Tongue (tissue), 3 donors: ENCODE measurements at places on chromosomes 1 and 21.
A peak's percentile ranks its signal among the peaks of the same experiment; 100 is the strongest.

GRCh38 chr1:6168947-6169586 is 11.1 kb downstream of the CHD5 start:
- DNase-seq, result no peak

DNA sequence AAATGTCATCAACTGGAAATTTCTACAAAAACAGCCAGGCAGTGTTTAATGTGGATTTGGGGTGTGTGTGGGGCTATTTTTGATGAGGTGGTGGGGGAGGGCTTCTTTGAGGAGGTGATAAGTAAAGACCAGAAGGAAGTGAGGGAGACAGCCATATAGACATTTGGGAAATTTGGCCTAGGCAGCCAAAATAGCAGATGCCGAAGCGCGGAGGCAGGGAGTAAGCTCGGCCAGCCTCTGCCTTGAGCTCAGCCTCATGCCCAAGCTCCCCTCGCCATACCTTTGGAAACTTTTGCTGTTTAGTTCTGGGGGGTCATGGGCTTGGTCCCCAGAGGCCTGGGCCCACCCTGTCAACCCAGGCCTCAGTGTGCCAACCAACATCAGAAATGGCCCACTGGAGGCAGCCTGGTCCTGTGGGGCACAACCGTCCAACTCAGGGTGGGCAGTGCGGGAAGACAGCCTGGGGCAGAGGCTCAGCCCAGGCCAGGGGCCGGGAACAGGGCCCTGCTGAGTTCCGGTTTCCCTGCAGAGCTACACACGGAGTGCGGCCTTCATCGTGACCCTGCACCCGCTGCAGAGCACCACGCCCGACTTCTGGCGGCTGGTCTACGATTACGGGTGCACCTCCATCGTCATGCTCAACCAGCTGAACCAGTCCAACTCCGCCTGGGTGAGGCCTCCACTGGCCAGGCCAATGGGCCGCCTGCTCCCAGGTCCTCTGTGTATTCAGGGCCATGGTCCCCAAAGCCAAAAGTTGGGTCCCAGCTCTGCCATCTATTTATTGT is 84.0 kb downstream of the PTPRU start:
- no peak for DNase-seq

- no peak for DNase-seq
Measured at GRCh38 chr1:162371611-162372010, 5.0 kb downstream of the SPATA46 start.

GRCh38 chr1:42873670-42874069 is 27.3 kb downstream of the ZNF691 start:
- DNase-seq, result no peak

DNA sequence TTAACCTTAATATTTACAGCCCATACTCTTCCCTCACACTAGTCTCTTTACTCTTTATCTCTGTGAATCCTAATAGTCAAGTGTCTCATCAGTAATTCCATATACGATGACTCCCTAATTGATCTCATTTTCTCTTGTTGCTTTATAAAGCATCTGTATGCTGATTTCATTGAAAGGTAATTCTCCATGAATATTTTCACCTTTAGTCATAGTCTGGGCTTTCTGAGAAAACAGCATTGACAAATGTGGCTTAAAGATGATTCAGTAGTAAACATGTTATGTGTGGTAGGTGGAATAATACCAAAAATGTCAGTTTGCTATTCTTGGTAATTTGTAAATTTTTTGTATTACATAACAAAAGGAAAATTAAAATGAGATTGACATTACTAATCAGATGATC is 1176.5 kb downstream of the NCAM2 start:
- DNase-seq, result no peak

DNA sequence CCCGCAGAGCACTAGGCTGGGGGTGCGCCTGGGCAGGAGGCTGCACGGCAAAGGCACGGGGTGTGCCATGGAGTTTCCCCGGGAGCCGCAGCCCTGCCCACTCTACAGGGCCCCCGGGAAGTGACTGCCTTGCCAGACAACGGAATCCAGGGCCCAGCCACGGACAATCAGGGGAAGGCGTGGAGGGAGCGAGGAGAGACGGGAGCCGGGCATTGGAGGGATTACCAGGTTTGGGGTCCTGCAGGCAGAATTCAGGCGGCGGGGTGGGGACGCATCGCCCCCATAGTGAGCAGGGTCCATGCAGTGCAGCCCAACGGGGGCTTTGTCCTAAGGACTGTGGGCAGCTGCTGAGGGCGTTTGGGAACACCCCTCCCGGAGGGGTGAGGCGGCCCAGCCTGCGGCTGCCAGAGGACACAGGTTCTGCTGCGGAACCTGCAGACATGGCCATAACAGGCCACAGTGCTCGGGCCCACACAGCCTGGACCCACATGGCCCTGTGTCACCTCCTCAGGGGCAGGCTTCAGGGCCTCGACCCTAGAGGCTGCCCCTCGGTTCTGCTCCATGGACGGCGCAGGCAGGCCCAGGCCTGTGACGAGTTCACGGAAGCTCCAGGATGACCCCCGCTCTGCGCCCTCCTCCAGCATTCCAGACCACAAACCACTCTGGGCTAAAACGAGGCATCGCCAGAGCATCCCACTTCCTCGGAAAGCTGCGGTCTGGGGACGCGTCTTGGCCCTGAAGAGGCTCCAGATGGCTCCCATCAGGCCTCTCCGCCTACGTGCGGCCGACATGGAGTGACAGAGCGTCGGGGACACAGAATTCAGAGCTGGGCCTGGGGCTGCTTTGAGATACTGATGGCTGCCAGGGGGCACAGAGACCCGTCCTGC is 54.5 kb downstream of the COL6A1 start:
- DNase-seq, result peak; percentile 71

- DNase-seq, result no peak
Measured at GRCh38 chr1:78049396-78049795, 3.6 kb downstream of the GIPC2 start.

GRCh38 chr1:205073511-205073910 is 10.7 kb downstream of the TMEM81 start:
- DNase-seq, result peak; percentile 3

- DNase-seq, result no peak
Measured at GRCh38 chr21:45990049-45990711, 8.6 kb downstream of the COL6A1 start.

DNA sequence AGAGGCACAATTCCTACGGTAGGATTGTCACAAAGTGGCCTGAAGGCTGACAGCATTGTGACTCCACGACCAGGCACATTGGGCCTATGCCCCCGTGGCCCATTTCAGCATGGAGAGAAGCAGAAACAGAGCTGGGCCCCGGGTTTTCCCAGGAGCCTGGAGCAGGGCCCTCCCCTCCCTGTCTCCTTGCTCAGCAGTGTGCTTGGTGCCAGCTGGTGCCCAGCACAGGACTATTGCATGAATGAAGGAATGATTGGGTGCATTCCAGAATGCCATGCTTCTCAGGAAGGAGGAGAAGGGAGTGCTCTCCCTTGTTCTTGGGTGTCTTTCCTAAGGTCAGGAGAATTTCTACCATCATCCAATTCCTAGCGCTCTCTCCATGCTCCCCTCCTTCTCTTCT is 33.7 kb downstream of the IER5 start:
- DNase-seq, result no peak

DNA sequence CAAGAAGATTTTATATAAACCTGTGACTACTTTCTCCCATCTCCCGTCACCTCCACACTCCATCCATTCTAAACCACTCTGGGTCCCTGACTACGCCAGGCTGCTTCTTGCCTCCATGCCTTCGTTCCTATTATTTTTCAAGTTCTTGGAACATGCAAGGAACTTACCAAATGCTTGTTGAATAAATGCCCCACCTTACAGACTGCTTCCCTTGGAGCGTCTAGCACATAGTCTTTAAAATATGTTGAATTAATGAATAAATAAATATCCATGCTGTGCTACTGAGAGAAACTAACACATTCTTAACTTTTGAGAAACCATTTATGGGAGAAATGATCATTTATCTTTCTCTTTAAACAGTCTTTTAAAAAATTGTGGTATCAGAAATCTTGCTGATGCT is 27.6 kb downstream of the VTCN1 start:
- no peak for DNase-seq

DNA sequence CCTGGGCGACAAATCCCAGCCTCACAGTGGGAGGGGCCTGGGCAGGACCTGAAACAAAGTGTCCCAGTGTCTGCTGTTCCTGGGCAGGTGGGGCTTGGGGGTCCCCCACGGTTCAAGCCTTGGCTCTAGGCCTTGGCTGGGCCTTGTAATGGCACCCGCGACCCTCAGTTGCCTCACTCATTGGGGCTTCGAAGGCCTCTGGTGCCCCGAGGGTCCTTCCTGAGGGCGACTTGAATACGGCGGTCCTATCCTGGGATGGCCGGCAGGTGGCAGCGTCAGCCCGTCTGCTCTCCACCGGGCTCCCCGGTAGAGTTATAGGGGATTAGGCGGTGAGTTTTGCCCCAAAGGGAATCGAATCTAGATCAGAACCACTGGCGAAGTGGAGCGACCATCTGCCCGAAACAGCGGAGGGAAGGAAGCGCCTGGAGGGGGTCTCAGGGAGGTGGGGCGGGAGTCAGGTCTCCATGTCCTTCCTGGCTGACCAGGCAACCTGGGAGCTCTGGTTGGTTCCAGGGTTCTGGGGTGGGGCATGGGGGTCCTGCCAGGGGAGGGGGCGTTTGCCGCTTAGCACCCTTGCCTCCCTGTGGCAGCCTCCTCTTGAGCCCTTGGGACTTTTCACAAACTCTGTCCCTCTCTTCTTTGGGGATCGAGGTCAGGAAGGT is 2.1 kb upstream of the PEX10 start:
- DNase-seq, result peak; percentile 82

- DNase-seq, result peak; percentile 95
Measured at GRCh38 chr21:41419921-41420862, 5.8 kb upstream of the MX1 start.

GRCh38 chr1:187491082-187491720 is 662.5 kb downstream of the PLA2G4A start:
- no peak for DNase-seq

DNA sequence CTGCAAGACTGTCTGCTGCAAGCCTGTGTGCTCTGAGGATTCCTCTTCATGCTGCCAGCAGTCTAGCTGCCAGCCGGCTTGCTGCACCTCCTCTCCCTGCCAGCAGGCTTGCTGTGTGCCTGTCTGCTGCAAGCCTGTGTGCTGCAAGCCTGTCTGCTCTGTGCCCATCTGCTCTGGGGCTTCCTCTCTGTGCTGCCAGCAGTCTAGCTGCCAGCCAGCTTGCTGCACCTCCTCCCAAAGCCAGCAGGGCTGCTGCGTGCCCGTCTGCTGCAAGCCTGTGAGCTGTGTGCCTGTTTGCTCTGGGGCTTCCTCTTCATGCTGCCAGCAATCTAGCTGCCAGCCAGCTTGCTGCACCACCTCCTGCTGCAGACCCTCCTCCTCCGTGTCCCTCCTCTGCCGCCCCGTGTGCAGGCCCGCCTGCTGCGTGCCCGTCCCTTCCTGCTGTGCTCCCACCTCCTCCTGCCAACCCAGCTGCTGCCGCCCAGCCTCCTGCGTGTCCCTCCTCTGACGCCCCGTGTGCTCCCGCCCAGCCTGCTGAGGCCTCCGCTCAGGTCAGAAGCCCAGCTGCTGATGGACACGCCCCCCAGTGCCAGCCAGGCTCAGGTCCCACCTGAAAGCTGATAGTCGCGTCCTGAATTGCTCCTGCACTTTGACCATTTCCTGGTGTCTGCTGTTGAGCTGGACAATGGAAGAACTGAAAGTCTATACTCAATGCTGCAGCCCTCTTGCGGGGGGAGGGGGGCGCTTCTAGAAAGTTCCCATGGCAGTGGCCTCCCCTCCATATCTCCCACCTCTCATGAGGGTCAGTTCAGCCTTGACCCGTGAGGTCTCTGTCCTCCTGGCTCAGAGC is 1.2 kb downstream of the KRTAP10-4 start:
- DNase-seq, result no peak

- no peak for DNase-seq
Measured at GRCh38 chr1:162305969-162306368, 70.7 kb downstream of the SPATA46 start.

DNA sequence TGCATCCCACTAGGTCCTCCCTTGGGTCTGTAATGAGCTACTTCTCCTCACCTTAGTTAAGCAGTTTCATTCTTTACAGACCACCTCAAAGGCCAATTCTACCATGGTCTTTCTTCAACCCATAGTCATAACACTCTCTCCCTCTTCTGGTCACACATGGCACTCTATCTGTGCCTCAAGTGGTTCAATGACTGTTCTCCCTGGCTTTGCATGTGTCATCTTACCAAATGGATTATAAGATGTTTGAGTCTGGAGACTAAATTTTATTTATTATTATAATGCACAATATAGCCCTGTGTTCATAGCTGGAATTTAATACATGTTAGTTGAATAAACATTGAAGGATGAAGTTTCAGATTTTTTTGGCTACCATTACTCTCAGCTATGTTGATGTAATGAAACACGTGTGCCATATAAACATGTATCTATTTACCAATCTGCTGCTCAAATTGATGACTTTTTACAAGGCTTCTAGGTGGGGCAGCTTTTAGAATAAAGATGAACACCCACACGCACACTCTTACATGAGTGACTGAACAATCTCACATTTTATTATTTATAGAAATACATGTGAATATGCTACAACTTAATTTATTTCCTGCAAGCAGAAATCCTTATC is 102.1 kb downstream of the RUNX1 start:
- DNase-seq, result no peak

DNA sequence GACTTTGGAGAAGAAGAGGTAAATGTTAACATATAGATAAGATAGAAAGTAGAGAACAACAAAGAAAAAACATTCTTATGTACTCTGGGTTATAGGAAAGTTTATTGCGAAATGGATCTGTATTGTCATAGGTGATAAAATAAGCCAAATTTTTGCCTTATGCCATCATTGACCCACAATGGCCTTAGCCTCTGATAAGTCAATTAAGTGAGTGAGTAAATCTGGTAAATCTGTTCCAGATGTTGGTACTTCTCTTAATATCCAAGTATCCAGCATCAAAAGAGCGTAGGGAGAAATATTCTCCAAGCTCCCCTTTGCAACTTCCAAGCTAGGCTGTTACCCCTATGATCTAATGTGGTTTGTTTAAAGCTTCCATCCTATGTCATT is 38.3 kb upstream of the CLCA4 start:
- no peak for DNase-seq

DNA sequence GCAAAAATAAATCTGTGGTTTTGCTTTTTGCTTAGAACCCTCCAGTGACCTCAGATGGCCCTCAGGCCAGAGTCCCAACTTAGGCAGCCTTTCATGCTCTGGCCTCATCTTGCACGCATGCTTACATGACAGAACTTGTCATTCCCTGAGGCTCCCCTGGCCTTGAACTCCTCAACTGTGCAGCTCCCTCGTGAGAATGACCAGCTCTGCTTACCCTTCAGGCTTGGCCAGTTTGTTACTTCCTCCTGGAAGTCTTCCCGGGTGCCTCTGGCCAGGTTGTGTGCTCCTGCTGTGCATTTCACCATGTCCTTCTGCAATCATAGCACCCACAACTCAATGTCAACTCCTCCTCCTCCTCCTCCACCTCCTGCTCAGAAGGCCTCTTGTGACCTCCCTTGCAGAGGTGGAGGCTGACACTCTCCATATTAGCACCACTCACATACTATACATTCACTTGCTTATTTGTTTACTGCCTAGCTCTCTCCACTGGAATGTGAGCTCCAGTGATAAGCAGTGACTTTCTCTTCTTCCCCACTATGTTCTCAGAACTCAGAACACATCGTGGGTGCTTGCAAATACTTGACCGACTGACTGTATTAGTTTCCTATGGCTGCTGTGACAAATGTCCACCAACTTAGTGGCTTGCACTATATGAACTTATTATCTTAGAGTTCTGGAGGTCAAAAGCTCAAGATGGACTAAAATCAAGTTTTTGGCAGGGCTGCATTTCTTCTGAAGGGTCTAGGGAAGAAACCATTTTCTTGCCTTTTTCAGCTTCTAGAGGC is 41.9 kb downstream of the RCSD1 start:
- no peak for DNase-seq

- DNase-seq, result peak; percentile 19
Measured at GRCh38 chr21:14988760-14989159, 76.0 kb downstream of the NRIP1 start.

- no peak for DNase-seq
Measured at GRCh38 chr1:119385650-119386049, 17.1 kb downstream of the HAO2 start.
